ENCODE measurements at places on chromosomes 4 and X. TPM values are rescaled to one million over a fixed set of nuclear protein-coding genes. Genes with fewer than 3 reads are reported as not detected.

The MTTP gene
- not detected for total RNA-seq

The SMPX gene
- not detected for total RNA-seq

The PABPC1L2B gene
- not detected for total RNA-seq

The ZFP92 gene
- 0.72 TPM for total RNA-seq

The TLR10 gene
- not detected for total RNA-seq

The CTAG1B gene
- total RNA-seq = not detected

Data from A549 treated with Mapracorat at 1 μM for 4 hours (cell line).